ELF-1 (cell line): ENCODE measurements at places on chromosomes 1 and 21.
A peak's percentile ranks its signal among the peaks of the same experiment; 100 is the strongest.

- no peak for DNase-seq
Measured at GRCh38 chr1:10829965-10830515, 33.6 kb upstream of the CASZ1 start.

GRCh38 chr1:214660900-214661299 lies 57.9 kb downstream of the CENPF start:
- DNase-seq = no peak

DNA sequence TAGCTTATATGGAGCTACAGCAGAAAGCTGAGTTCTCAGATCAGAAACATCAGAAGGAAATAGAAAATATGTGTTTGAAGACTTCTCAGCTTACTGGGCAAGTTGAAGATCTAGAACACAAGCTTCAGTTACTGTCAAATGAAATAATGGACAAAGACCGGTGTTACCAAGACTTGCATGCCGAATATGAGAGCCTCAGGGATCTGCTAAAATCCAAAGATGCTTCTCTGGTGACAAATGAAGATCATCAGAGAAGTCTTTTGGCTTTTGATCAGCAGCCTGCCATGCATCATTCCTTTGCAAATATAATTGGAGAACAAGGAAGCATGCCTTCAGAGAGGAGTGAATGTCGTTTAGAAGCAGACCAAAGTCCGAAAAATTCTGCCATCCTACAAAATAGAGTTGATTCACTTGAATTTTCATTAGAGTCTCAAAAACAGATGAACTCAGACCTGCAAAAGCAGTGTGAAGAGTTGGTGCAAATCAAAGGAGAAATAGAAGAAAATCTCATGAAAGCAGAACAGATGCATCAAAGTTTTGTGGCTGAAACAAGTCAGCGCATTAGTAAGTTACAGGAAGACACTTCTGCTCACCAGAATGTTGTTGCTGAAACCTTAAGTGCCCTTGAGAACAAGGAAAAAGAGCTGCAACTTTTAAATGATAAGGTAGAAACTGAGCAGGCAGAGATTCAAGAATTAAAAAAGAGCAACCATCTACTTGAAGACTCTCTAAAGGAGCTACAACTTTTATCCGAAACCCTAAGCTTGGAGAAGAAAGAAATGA lies 37.6 kb downstream of the CENPF start:
- DNase-seq = no peak

GRCh38 chr1:24409535-24409934 lies 4.0 kb downstream of the STPG1 start:
- DNase-seq = no peak

GRCh38 chr1:8184301-8184700 lies 133.6 kb upstream of the SLC45A1 start:
- no peak for DNase-seq

- no peak for DNase-seq
Measured at GRCh38 chr1:73623946-73624345, 574.0 kb downstream of the LRRIQ3 start.

- no peak for DNase-seq
Measured at GRCh38 chr1:9149837-9150581, 21.1 kb upstream of the GPR157 start.

DNA sequence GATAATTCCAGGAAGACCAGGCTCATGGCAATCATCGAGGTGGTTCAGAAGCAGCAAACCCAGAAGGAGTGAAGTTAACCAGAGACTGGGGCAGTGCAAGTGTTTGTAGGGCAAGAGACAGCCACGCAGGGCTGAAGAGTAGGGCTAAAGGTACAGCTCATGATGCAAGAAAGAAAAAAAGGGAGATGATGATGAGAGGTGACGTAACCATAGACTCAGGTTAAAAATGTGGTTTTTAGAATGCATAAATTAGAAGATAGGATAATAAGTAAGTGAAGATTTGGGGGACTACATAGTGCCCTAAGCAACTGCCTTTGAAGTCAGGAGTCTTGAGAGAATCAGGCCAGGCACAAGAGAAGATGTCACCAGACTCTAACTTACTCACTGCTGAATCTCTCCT lies 333 bp downstream of the LCE7A start:
- no peak for DNase-seq

DNA sequence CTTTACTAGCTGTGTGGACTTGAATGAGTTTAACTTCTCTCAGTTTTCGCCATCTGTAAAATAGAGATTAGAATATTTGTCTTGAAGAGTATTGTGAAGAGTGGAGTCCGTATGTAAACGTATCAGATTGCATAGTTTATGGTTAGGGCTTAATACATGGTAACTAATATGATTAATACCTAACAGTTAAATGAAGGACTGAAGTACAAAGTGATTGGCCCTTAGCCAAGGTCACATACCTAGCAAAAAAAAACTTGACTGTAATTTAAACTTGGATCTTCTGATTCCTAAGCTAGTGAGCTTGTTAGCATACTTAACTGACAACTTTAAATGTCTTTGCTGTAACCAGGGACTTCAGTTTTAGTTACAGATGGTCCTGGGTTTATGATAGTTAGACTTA lies 1.9 kb downstream of the GIPC2 start:
- DNase-seq = no peak

GRCh38 chr1:23202263-23202749 lies 15.0 kb downstream of the HTR1D start:
- no peak for DNase-seq

DNA sequence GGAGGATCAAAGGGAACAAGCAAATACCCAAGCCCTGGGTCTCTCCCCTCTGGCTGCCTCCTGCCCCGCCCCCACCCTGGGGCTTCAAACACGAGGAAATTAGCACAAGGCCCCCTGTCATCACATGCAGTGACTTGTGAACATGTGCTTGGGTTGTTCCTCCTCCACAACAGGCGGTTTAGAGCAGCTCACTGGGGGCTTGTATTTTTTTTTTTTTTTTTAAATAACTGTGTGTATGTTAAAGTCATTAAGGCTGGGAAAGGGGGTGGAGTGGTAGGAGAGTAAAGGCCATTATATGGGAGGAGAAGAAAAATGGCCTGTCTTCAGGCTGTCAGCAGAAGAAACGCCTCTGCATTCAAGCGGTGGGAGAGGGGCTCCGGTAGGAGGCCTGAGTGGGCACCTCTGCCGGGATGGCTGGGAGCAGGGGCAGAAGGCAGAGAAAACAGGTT lies 64.2 kb downstream of the PLXNA2 start:
- peak; percentile 93 for DNase-seq

DNA sequence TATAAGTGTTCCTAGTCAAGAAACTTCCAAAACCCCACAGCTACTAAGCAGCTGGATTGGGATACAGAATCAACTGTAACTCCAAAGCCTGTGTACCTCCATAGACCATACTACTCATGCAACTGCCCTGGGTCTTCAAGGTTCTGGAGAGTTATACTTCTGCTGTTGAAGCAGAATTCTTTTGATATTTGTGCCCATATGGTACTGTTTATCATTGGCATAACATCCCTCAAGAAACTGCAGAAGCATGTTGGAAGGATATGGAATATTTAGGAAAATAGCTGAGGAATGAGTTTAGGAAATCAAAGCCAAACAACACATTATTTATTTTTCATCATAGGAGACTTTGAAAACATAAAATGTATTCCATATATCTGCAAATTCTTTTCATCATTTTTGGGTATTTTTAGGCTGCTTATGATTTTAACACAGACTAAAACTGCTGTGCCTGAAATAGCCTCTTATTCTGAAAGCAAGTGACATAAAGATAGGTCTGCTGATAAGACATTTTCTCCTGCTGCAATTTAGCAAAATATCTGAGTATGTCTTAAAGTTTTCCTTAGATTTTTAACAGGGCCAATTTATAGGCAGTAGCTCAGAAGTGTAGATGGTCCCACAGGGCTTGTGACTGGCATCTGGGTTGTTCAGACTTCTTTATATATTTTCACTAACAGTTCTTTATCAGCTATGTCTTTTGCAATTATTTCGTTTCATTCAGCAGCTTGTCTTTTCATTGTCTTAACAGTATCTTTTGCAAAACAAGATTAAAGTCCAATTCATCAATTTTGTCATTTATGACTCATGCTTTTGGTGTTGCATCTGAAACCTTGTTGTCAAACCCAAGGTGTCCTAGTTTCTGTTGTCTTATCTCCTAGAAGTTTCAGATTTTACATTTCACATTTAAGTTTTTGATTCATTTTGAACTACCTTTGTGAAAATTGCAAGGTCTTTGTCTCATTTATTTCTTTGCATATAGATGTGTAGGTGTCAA lies 41.1 kb upstream of the ZNF124 start:
- DNase-seq = no peak

GRCh38 chr1:187091666-187092065 lies 262.9 kb downstream of the PLA2G4A start:
- DNase-seq = no peak

DNA sequence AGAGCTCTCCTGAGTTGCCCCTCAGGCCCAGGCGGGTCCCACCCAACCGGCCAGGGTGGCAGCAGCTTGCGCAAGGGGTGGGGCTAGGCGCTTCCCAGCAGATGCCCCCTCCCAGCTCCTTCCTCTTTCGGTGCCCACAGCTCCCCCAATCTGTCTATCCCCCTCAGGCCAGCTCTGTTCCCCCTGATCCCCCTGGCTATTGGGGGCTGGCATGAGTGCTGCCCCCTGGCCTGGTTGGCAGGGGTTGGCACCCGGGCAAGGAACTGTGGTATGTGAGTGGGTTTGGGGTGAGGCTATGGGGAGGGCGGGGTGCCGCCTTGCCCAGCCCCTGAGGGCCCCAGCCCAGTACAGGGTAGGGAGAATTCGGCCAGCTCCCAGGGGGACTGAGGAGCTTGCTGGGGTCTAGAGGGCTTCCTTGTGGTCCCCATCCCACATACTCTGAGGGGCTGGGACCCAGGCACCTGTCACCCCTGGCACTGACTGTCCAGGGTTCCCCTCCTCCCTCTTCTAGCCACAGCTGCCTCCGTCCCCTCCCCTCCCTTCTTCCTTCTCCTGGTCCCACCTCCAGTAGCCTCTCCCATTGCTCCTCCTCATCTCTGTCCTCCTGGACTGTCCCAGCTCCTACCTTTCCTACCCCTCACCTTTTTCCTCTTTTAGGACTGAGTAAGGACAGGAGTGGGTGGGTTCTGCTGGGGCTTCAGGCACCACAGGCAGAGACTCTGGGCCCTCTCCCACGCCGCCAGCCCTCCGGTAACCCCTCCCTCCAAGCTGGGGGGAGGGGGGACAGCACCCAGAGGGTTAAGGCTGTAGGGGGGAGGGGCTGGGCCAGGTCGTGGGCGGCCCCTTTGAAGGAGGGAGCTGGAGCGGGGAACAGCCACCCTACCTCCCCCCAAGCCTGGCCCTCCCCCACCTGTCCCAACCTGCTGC lies 5.7 kb downstream of the ZBTB7B start:
- DNase-seq = no peak

- no peak for DNase-seq
Measured at GRCh38 chr1:33284049-33284448, 27.8 kb downstream of the ZNF362 start.

- DNase-seq = no peak
Measured at GRCh38 chr1:46659307-46659870, 8.8 kb downstream of the ATPAF1 start.

GRCh38 chr1:208559597-208560329 lies 315.6 kb upstream of the PLXNA2 start:
- no peak for DNase-seq

- DNase-seq = peak; percentile 18
Measured at GRCh38 chr1:55702064-55702463, 486.9 kb upstream of the USP24 start.

- DNase-seq = no peak
Measured at GRCh38 chr1:1799716-1800115, 21.4 kb upstream of the NADK start.

- DNase-seq = no peak
Measured at GRCh38 chr1:226571893-226572292, 23.3 kb downstream of the STUM start.

DNA sequence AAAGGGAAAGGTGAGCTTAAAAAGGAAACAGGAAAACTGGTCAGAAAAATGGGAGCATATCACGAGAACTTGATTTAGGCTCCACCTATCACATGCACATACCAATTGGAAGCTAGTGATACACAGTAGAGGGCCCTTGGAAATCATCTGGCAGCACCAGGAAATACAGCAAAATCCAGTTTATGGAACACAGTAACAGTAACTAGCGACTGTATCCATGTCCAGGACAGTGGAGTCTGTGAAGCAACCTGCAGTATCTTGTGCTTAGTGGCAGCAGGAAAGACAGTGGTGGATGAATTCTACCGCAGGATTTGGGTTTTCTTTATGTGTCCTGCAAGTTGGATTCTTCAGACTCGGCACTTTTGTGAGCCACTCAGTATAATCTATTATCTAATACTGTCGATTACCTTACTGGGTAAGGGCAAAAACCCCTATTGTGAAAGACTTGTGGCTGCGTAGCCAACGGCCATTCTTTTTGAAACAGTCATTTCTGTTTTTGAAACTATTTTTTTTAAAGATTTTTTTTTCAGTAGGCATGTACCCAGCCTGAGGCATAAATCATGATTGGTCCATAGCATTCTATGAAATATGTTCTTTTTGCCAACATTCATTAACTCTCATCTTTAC lies 1.6 kb upstream of the KDM4A start:
- no peak for DNase-seq

DNA sequence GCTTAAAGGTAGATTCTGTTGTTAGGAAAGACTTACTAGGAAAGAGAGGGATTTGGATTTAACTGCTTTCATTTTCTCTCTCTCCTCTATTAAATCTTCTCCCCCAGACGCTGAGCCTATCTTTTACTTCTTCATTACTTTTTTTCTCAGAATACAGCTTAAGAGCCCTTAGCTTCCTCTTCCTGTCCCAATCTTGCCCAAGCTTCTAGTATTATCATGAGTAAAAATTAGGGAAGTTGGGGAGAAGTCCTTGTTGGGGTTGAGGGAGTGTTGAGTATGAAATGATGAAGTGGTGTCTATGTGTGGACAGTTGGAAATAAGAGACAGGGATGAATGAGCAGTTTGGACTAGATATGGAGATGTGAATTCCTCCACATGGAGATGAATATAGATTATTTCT lies 35.0 kb downstream of the ACP6 start:
- DNase-seq = no peak

DNA sequence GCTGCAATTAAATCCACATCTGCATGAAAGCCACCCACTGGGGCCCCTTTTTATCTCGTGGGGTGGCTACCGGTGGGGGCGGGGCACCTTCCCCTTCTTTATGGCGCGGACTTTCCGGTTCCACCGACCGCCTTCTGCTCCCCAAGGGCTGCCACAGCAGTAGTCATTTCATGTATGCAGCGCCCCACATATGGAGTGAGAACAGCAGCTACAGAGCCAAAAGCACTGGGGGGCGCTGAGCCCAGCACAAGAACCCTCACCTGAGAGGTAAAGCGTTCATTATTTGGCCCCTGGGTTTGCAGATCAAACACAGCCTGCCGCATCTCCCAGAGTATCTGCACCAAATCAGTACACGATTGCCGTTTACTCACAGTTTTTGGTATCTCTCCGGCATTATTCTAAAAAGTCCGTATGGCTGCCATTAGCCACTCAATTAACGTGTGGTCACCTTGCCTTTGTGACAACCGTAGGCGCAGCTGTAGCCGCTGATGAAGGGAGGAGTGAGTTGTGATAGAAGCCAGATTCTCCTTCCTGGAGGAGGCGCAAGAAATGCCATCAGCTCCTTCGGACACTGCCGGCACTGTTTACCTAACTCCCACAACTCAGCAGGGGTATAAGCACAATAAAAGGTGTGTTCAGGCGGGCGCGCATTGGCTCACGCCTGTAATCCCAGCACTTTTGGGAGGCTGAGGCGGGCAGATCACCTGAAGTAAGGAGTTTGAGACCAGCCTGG lies 30.4 kb upstream of the CR2 start:
- DNase-seq = peak; percentile 71

GRCh38 chr1:82697965-82698364 lies 897.2 kb downstream of the ADGRL2 start:
- DNase-seq = no peak
